CD8-positive, alpha-beta memory T cell (primary cell): ENCODE measurements at places on chromosomes 4 and X.

DNA sequence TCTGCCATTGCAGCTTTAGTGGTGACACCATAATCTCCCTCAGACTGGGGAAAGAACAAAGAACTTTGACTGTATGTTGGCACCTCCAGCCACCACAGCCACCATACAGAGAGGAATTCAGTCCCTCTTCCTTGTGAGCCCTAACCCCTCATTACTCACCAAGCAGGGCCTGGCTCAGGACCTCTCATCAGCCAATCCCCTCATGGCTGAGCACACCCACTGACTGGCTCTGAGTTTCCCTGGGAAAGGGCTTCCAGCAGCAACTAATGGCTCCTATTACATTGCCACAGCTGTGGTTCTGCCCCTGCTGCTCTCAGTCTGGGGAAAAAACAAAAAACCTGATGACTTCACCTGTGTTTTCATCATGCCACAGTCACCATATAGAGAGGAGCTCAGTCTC lies 1482.6 kb downstream of the FAM133A start:
- no peak for DNase-seq

DNA sequence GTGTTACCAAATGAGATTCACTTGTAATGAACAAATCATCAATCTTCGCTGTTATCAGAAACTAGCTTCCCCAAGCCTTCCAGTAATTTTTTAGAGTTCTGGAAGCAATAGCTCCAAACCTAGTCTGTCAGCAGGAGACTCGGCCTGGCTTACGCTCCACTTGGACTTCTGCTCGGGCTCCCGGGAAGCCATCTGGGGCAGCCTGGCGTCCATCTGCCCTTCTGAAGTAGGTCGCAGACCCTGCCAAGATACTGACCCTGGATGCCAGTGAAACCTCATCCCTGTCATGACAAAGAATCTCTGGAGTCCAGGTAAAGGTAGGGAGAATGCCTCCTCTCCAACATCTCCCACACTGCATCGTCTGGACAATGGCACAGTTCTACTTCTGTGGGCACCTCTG lies 493.8 kb upstream of the ZFP42 start:
- no peak for DNase-seq

- DNase-seq: no peak
These were observed 189.1 kb downstream of the RAB28 start for GRCh38 chr4:13294961-13295605.

DNA sequence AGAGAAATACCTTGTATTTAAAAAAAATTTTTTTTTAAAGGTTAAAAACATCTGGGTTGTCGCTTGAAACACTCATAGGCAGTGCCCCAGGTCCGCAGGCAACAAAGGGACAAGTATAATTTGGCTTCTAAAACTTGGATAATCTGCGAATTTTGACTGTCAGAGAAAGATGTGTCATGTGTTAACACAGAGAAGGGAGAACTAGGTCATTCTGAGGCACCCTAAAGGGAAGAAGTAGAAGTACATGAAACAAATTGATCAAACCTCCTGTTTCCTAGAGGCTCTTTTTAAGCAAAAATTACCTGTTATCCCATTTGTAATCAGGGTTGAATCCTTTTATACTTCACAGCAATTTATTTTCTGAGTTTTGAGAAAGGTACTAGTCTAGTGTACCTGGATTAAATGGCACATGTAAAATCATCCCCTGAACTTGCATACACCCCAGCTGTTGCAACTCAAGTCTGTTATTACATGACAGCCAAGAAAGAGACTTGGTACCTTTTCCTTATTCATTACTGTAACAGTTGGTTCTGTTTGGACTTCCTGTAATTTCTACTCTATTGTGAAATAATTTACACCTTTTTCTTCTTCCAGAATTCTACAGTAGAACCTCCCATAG lies 1.7 kb downstream of the SRD5A3 start:
- DNase-seq: no peak

- DNase-seq: peak; percentile 54
These were observed 50.3 kb downstream of the MAML3 start for GRCh38 chr4:140103676-140104075.

- DNase-seq: peak; percentile 0
These were observed 741 bp downstream of the FAM47E start for GRCh38 chr4:76252271-76252653.

DNA sequence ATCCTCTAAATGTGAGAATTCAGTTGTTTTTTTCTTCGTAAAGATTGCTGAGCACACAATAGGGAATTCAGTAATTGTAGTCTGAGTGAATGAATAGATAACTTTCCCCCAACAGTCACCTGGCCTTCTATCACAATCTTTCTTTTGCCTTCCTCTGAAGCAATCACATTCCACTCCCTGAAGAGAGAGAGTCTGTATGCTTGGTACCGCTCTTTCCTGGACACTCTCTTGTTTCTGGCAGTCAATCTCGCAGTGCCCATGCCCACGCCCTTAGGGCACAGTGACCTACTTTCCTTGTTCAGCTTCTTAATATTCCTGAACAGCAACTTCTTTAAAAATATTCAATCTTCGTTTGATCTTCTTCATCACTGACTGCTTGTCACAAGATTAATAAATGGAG lies 255.9 kb downstream of the ADAMTS3 start:
- no peak for DNase-seq
